ENCODE measurements at places on chromosomes 16 and 17.

DNA sequence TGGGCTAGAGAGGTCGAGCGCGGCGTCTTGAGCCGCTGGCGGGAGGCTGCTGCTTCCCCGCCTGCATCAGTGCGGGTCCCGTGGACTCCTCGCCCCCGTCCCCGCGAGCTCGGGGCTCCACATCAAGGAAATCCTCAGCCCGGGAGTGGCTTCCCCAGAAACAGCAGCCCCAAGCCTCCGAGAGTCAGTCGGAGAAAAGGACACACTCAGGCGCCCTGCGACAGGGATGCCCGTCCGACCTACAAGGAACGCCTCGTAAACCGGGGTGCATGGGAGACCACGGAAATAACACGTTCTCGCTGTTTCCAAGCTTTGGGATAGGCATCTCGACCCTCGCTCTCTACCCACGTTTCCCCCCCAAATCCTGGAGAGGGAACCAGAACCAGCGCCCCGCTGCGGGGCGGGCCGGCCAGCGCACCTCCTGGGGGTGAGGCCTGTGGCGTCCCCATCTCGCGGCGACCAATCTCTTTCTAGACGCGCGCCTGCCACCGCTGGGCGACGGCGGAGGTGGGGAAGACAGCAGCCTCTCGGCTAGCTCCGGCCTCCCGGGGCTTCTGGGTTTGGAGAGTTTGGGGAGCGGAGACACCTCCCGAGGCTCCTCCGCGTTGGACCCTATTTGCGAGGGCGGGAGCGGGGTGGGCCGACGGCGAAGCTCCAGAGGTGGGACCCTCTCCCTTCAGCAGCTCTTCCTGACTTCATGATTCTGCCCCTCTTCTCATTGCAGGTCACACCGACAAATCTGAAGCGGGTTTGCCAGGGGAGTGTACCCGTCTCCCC, 759 bp upstream of the TP53I13 start:
- DNase-seq = no peak

DNA sequence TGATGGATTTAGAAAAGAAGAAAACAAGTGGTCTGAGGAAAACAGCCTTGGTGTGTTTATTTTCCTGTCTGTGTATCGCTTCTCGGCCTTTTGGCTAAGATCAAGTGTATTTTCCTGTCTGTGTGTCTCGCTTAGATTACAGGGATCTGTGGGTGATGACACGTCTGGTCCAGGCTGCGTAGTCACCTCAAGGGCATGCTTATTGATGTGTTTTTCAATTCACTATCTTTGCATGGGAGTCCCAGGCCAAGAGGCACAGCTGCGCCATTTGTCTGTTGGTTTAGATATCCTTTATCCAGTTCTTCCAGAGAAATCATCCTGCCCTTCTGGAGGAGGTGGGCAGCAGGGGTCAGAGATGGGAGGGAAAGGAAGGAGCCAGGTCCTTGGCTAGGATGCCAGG, 47.1 kb upstream of the STH start:
- no peak for DNase-seq

- no peak for DNase-seq
Measured at GRCh38 chr16:27285676-27286196, 17.2 kb upstream of the NSMCE1 start.

DNA sequence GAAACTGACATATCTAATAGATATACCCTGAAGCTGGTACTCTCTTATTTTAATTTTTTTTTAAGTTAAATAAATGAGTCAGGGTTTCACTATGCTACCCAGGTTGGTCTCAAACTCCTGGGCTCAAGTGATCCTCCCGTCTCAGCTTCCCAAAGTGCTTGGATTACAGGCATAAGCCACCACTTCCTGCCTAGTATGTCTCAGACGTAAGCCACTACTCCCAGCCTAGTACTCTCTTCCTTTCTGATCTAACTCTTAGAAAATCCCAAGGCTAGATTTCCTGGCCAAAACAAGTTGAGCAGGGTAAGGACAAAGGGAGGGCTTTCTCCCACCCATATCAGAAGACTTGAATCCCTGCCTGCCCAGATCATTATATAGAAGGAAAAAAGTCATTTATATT, 33.7 kb downstream of the HOXB1 start:
- no peak for DNase-seq

DNA sequence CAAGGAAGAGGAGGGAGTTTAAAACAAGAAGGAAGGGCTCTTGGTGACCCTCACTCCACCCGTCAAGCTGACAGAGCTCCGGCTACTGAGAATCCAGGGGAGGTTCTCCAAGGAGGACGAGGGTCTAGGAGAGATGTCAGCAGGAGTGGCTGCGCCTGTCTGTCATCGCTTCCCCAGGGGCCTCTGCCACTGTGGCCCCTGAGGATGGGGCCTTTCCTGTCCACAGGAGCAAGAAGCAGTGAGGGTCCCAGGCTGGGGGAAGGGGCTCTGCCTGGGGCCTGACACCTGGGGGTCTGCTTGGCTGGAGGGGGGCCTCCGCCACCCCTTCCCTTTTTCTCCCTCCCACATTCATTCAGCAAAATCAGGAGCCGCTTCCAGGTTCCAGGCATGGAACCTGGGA, 66.5 kb upstream of the TNRC6C start:
- no peak for DNase-seq

GRCh38 chr17:68387435-68388218, 69.7 kb downstream of the WIPI1 start:
- no peak for DNase-seq

DNA sequence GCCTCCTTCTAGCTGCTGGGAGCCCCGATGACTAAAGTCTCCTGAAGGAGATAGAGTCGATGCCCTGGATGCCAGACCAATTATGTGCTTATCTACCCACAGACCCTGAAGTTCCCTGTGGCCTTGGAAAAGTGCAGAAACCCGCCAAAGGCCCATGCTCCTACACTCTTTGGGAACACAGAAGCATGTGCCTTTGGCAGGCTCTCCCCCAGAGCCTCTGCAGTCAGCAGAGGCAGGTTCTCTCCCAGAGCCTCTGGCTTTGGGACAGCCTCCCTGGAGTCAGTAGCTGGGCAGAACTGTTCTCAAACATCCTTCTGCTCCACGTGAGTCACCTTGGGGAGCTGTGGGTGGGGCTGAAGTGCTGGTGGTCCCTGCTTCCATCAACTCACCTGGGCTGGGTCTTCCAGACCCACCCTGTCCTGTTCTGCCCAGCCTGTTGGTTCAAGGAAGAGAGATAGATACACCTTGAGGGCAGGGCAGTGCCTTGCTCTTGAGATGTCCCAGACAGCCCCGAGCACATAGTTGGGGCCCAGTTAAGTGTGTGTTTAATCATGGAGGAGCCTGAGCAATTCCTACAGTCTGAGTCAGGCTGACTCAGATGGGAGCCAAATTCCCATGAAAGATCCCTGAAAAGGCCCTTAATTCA, 3.2 kb upstream of the CDK5RAP3 start:
- DNase-seq = no peak

DNA sequence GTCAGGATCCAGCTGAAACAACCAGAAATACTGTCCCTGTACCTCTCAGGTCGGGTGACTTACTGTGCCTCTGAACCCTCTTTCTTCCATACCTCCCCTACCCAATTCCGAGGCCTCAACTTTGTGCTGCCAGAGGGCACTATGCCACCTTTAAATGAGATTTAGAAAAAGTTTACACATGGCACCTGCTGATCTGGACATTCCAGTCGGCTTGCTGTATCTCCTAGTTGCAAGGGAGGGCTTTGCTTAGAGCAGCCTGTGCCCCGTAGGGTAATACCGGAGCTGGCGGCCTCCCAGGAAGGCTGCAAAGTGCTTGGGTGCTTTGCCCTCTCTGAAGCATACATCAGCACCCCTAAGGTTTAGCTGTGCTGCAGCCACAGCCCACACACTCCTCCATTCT, 306.0 kb upstream of the RBFOX1 start:
- no peak for DNase-seq

DNA sequence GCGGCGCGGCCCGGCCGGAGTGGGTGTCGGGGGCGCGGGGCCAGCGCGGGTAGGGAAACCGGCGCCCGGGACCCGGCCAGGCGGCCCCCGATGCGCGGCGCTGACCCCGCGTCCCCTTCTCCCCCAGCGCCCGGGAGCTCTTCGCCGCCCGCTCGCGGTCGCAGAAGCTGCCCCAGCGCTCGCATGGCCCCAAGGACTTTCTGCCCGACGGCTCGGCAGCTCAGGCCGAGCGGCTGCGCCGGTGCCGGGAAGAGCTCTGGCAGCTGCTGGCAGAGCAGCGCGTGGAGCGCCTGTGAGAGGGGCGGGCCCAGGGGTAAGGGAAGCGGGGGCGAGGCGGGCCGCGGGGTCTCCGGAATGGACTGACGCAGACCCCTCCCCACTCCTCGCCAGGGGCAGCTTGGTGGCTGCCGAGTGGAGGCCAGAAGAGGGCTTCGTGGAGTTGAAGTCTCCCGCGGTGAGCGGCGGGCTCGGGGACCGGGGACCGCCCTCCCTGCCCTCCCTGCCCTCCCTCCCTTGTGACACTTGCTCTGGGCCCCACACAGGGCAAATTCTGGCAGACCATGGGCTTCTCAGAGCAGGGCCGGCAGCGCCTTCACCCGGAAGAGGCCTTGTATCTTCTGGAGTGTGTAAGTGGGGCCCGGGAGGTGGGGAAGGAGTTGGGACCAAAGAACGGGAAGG, 430 bp downstream of the TSEN54 start:
- DNase-seq = no peak

- DNase-seq = no peak
Measured at GRCh38 chr16:25751230-25751835, 59.6 kb downstream of the HS3ST4 start.

DNA sequence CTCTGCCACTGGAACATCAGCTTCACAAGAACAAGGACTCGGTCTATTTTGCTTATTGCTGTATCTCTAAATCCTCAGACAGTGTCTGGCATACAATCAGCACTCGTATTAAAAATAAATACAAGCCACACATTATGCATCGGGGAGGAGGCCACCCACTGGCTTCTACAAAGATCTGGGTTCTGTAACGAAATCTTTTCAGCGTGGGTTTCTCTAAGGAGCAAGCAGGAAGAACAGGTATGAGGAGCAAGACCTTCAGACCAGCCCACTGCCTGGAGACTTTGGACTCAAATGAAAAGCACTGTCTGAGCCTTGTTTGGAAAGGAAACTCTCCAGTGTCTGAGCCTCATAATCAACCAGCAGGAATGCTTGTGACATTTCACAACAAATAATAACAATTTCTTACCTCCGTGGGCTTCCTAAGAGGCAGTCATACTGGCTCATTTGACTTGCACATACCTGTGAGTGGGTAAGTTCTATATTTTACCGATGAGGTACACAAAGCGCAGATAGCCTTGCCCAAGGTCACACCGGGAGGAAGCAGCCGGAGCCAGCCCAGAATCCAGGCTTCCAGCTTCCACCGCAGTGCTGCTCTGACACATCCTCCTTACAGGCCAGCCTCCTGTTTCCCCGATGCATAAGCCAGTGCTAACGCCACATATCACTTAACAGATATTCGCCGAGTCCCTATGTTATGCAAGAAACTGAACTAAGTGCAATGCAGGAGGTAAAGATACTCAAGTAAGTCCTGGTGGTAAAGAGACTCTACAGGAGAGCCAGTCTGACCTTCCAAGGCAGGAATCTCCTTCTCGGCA, 118.6 kb upstream of the TNRC6C start:
- DNase-seq = no peak

DNA sequence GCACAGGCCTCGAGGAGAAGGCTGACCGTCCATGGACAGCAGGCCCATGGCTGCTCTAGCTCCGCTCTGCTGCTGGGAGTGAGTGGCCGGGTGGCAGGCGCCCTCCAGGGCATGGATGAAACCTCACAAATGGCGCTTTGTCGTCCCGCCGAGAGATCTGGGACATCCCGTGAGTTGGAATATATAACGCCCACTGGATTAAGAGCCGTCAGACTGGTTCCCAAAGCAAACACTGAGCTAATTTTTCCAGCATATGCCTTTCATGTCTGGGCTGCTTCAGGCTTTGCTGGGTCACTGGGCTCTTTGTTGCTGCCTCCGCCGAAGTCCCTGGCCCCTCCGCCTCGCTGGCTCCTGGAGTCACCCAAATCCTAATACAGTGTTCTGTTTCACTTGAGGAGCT, 266.3 kb downstream of the FOXL1 start:
- no peak for DNase-seq

- no peak for DNase-seq
Measured at GRCh38 chr17:59702304-59702703, 4.9 kb downstream of the PTRH2 start.

- DNase-seq = peak; percentile 96
Measured at GRCh38 chr16:2205104-2205966, at the start of gene MLST8. MLST8 (plus strand) TSS chr16:2205454; CDS start chr16:2206086, 632 bp downstream.
